NCI-H187 (cell line): ENCODE measurements at places on chromosomes 11 and 22.

- no peak for DNase-seq
These were observed 67.9 kb upstream of the SLC35C1 start for GRCh38 chr11:45737056-45737455.

DNA sequence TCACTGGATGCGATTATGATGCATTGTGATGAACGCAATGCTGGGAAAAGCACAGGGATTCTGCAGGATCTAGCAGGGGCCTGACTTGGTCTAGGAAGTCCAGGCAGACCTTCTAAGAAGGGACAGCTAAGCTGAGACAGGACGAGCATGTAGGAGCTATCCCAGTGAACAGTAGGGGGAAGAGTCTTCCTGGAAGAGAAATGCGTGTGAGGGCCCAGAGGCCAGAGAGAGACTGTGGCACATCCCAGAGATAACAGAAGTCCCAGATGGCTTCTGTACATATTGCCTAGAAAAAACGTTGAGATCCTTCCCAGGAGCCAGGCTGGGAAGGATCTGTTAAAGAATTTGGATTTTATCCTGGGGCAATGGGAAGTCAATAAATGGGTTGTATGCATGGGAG lies 24.6 kb downstream of the RCN1 start:
- DNase-seq: no peak

- no peak for DNase-seq
These were observed 61.1 kb downstream of the CHRDL2 start for GRCh38 chr11:74670171-74670570.

DNA sequence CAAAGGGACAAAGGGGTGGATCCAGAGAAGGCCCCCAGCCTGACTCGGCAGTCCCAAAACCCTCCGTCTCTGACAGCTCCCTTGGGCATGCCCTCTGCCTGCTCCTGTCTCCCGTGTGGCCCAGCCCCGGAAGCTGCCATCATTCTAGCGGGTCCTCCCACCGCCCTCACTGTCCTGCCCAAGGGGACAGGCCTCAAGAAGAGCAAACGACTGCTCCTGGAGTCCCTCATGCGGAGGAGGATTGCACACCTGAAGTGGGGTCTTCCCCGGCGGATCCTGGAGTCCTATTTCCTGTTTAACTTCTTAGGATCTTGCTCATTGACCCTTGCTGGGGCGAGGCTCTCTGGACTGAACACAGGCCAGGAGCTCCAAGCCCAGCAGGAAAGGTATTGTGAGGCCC lies 2.6 kb upstream of the MEI1 start:
- DNase-seq: no peak

DNA sequence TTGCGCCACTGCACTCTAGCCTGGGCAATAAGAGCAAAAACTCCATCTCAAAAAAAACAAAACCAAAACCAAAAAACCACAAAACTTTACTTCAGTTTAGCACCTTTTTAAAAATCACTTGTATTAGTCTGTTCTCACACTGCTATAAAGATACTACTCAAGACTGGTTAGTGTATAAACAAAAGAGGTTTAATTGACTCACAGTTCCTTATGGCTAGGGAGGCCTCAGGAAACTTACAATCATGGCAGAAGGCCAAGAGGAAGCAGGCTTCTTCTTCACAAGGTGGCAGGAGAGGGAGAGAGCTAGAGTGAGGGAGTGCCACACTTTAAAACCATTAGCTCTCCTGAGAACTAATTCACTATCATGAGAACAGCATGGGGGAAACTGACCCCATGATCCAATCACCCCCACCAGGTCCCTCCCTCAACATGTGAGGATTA lies 261.3 kb downstream of the TMEM135 start:
- DNase-seq: no peak

- no peak for DNase-seq
These were observed 87.9 kb downstream of the ADAMTS15 start for GRCh38 chr11:130536106-130537040.

GRCh38 chr22:22371031-22371541 lies 126.5 kb downstream of the VPREB1 start:
- no peak for DNase-seq

DNA sequence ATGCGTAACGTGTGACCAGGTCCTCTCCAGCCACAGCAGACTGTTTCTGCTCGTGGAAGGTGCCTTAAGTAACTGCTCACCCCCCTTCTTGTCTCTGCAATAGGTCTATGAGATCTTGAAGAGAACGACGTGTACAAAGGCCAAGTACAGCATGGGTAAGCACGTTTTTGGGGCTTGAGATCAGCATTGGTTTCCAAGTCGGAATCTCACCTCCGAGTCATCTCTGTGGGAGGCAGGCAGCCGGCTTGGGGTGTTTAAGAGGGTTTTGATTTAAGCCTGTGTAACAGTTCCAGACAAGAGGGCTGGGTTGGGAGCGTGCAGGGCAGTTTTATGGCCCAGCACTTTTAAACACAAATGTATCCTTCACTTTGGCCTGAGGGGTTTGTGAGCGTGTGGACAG lies 30.1 kb downstream of the ANO1 start:
- DNase-seq: no peak

DNA sequence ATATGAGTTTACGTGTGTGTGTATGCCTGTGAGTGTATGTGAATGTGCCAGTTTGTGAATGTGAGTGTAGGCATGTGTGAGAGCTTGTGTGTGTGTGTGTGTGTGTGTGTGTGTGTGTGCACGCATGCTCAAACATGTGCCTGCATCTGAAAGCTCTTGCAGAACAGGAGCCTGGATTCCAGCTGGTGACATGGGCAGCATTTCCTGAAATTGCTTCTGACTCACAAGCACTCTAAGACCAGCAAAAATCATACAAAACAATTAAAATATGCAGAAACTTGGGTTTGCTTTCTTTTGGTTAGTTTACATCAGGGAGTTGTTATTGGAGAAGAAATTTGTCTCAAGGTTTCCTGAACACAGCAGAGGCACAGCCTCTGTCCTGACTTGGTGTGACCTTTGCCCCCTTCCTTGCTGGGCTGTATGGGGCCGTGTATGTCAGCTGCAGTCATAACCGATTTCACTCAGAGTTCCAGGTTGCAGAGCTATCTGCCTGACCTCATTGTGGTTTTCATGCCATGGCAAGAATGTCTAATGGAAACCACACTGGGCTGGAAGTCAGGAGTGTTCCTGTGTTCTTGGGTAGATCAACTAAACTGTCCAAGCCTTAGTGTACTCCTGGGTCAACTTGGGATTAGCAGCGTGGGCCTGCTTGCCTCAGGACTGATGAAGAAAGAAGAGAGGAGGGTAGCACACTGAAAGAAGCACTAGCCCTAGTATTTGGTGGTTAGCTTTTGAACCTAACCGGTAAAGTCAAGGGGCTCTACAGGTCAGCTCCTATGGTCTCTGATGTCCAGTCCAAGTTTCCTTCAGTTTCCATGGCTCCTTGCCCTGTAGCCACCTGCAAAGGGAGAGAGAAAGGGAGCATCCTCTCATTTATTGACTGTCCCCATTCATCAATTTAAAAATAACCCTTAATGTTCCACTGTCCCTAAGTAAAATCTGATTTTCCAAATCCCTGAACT lies 143.7 kb downstream of the SNX19 start:
- DNase-seq: no peak

DNA sequence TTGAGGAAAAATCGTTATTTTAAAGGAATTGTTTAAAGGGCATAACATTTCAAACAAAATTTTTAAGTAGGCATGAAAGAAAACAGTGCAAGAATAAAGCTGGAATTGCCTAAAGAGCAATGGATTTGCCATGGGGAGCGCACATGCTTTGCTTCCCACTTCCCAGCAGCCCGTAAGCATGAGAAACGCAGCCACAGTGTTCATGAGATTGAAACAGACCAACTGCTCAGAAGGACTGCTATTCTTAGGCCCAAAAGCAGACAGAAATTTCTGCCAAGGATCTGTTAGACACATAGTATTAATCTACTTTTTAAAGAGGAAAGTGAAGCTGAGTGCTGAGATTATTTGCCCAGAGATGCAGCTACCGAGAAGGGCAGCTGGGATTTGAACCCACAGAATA lies 34.2 kb upstream of the TSKU start:
- DNase-seq: no peak

DNA sequence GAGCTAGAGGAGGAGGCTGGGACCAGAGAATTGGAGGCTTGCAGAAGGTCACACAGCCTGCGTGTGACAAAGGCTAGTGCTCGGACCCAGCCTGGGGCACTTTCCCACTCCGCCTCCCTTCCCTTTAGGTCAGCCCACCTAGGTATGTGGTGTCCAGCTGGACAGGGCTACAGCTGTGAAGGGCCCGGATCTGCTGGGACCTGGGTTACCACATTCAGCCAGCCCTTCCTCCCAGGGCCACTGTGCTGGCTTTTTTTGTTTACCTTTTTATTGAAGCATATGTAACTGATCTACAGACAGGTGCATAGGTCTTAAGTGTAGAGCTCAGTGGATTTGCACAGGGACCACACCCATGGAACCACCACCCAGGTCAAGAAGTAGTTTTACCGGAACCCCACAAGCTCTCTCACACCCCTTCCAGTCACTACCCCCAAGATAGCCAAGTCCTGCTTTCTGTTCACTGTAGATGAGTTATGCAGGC lies 8.7 kb downstream of the CAPN5 start:
- DNase-seq: no peak

GRCh38 chr11:130773244-130773820 lies 142.9 kb downstream of the SNX19 start:
- no peak for DNase-seq

- DNase-seq: no peak
These were observed 323.6 kb upstream of the SYN3 start for GRCh38 chr22:33381531-33382406.

DNA sequence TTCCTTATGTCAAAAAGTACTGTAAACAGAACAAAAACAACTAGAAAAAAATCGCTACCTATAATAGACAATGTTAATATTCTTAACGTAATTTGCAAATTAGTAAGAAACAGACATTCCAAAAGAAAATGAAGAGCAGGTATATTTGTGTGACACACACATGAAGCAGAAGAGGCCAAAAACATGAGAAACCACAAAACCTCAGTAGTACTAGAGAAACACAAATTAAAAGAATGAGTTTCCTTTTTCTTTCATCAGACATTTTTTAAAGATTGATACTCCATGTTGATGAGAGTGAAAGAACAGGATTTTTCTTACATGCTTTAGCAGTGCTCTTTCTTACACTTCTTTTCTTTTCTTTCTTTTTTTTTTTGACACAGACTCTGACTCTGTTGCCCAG lies 34.2 kb upstream of the PCF11 start:
- no peak for DNase-seq

DNA sequence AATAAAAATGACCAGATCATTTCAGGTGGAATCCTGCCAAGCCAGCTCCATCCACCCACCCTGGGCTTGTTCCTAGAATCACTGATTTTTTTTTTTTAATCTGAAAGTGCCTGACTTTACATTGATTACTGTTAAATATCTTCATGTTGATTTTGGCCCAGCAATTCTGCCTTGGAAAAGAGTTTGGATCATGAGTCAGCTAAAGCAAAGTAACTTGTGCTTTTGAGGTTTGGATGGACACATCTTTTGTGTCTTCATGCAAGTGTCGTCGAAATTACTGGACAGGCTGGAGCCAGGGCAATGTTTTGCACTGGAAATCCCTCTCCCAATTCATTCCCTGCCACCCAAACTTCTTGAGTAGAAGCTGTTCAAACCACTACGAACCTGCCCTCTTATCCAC lies 164.0 kb upstream of the SYT13 start:
- DNase-seq: no peak

DNA sequence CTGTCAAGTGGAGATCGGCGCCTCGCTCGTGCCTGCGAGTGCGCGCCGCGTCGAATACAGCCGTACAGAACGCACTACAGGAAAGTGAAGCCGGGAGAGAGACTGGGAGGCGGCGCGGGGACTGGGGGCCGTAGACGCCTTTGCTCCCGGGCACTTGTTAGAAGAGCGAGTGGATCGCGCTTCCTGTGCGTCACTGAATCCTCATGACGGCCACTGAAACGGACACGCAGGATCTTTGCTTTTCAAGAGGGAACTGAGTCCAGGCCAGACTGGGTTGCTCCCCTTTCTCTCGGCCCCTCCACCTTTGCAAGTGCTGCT lies 314 bp downstream of the RIC8A start:
- no peak for DNase-seq

DNA sequence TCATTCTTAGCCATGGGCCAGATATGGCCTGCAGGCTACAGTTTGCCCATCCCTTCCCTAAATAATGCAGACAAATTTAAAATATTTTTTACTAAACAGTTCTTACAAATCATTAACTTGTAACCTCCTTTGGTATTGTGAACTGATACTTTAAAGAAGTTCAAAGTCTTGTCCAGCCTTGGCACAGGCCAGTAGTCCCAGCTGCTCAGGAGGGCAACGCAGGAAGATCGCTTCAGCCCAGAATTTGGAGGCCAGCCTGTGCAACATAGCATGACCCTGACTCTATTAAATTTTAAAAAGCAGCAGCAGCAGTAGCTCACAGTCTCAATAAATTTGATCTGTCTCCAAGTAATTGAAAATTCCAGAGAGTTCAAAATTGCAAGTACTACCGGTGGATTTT lies 83.7 kb upstream of the ARHGAP32 start:
- DNase-seq: no peak

GRCh38 chr22:49046546-49047361 lies 780.9 kb downstream of the BRD1 start:
- DNase-seq: no peak

DNA sequence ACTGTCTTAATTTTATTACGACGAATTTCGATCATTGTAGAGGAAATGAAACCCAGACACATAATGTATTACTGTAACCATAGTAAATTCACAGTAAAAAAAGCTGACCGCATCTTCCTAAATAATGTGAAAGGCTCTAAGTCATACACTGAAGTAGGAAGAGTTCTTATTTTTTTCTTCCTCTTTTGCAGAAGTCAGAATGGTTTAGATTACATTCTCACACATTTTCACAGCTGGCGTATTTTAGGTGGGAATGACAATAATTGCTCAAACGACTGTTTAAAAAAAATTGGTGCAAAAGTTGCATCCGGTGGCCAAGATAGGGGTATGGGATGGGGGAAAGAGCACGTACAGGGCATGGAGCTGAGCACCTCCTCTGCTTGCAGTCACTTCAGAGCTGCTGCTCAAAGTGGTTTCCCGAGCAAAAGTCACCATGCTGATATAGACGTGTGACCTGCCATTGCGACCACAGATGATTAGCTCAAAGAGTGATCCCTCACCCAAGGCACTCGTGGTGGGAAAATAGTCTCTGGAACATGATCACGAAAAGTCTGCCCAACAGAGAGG lies 35.3 kb downstream of the MMP13 start:
- DNase-seq: no peak

DNA sequence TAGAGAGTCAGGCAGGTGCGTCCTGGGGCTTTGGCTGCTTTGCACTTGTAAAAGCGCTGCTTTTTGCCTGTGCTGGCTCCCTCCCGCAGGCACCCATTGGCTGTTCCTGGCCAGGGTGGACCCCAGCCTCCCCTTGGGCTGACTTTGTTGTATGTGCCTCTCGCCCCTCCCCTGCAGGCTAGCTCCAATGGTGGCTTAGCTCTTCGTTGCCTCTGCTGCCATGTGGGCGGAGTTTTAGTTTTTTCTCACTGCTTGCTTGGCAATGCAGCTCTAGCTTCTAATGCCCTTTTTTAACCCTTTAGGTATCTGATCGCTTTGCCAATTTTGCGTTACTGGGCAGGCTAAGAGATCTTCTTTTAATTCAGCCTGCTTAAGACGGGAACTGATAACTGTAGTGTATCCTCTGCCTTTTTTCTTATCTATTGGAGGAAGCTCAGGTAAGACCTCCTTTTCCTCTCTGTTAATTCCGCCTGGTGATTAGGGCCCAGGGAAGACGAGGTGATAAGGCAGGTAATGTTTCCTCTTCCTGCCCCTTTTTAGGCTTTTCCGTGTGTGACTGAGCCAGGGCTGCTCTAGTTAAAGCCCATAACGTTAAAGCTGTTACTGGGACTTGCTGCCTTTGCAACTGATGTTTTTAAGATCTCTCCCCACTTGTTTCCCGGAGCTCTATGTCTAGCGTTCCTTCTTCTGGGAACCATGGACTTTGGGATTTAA lies 11.7 kb upstream of the GLYATL1 start:
- no peak for DNase-seq
